ENCODE measurements at places on chromosomes 3 and 15.

DNA sequence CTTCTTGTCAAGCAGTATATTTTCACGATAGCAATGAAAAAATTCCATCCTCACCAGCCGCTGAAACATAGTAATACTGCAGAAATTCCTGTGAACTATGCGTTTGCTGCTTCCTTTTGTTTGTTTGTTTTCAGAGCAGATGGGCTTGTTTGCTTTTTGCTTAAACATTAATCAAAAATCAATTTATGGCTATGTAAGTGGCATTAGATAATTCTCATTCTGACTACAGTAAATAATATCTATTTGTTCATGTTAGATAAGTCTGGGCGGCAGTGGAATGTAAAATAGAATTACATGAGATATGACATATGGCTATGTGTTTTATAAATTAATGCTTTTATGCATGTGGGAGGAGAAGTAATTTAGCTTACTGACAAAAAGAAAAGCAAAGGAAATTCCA is 163.7 kb downstream of the PGPEP1L start:
- DNase-seq: no peak

GRCh38 chr3:23810343-23811184 is 4.8 kb downstream of the UBE2E1 start:
- peak; percentile 47 for DNase-seq

GRCh38 chr15:62392376-62392775 is 227.3 kb upstream of the C2CD4B start:
- DNase-seq: no peak

DNA sequence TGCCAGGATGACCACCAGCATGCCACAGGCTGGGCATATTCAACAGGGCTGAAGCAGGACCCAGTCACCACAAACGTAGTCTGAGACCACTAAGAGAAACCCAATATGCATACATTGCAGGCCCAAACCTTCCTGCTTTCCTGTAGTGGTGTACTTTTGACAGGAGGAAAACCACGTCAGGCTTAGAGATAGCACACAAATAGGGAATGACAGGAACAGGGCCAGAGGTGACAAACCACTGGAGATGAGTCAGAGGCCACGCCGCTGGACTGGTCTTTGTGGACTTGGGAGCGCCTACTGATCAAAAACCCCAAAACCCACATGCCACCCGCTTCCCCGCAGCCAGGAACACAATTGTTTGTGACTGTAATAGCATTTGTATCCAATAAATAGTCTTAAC is 3.6 kb upstream of the EFCAB12 start:
- no peak for DNase-seq

DNA sequence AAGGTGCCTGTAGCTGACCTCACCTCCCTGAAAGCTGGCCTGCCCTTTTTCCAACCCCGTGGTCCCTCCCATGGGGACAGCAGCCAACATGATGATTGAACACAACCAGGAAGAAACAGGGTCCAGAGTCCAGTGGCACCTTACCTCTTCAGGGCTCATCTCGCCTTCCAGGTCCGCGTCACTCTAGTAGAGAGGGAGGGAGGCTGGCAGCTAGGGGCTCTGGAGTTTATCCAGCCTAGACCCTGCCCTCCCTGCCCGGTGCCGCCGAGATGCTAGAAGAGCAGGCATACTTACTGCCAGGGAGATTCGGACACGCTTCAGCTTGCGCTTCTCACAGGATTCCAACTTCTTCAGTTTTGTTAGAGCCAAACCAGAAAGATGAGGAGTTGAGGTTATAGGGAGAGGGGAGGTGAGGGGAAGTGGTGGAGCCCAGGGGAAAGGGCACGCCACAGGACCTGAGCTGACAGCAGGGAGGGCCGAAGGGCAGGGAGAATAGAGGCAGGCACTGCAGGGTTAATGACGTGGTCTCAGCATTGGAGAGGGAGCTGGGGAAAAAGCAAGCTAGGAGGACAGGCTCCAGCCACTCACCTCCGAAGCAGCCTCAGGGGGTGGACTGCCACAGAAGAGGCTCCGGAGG is 9.1 kb downstream of the CLCN2 start:
- DNase-seq: no peak

- no peak for DNase-seq
Observed at GRCh38 chr15:33304924-33305323, 5.8 kb upstream of the RYR3 start.

- no peak for DNase-seq
Observed at GRCh38 chr3:182717216-182717615, 76.1 kb upstream of the ATP11B start.

- DNase-seq: no peak
Observed at GRCh38 chr3:195117978-195118581, 152.9 kb downstream of the XXYLT1 start.

GRCh38 chr3:138775254-138775595 is 59.5 kb downstream of the PIK3CB start:
- DNase-seq: peak; percentile 42
